Activated naive CD4-positive, alpha-beta T cell treated with anti-CD3 and anti-CD28 coated beads, Interleukin-2, amount 10 ng/mL, durations not matched to agents 7 days and 5 days (primary cell): ENCODE measurements at places on chromosomes 11 and 22.

DNA sequence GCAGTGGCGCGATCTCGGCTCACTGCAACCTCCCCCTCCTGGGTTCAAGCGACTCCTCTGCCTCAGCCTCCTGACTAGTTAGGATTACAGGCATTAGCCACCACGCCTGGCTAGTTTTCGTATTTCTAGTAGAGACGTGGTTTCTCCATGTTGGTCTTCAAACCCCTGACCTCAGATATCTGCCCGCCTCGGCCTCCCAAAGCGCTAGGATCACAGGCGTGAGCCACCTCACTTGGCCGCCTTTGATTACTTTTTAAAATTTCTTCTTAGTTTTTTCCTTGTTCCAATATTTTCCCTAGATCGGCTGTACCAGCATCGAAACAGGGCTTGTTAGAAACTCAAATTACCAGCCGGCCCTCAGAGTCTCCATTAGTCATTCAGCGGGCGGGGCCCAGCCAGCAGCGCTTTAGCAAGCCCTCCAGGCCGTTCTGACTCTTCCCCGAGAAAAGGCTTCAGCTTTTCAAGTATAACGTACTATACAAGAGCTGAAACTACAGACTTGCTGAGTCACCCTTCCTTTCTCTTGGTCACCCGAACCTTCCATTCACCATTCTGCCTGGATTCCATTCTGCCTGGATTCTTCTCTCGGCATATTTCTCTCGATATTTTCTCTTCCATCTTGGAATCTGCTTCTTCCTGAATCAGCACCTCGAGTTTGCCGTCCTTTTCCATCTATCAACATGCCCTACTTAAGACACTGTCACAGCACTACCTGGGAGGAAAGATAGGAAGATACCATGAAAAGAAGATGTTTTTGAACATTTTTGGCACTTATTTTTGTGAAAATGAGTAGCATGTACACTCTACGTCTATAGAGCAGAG is 6.7 kb upstream of the CAPRIN1 start:
- DNase-seq, result no peak

DNA sequence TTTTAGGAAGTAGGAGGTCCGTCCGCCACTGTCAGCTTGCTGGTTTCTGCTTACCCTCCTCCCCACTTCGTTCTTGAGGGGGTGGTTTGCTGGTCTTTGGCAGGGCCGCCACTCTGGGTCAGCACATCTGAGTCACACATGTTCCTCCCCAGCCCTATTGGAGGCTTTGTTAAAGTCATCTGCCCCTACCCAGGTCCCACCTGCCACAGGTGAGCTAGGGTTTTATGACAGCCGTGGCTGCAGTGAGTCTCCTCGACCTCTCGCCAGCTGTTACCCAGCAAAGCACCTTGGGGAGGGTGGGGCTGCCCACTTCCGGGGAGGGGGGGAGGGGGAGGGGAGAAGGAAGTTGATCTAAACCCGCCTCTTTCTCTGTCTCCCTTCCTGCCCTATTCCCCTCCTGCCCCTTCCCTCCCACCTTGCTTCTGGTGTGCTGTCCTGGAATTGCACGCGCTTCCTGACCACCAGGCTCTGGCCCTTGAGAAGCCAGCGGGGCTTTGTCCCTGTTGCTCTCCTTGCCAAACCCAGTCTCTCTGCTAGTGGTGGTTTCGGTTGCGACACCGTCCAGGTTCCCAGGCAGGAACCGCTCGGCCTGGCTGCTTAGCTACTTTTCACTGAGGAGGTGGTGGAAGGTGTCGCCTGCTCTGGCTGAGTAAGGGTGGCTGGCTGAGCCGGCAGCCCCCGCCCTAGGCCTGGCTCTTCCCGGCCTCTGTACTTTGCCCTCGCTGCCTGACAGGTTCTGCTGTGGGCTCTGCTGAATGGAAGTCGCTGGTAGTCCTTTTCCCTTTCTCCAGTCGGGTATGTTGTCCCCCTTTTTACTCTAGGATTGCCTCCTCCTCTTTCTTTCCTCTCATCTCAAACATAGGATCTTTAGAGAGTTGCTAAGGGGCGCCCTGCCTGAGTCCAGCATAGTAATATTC is 28.5 kb downstream of the RCOR2 start:
- DNase-seq, result peak; percentile 84

GRCh38 chr22:25754527-25755202 is 12.7 kb downstream of the MYO18B start:
- no peak for DNase-seq

- DNase-seq, result no peak
Measured at GRCh38 chr22:29801796-29802195, 34.6 kb downstream of the UQCR10 start.

DNA sequence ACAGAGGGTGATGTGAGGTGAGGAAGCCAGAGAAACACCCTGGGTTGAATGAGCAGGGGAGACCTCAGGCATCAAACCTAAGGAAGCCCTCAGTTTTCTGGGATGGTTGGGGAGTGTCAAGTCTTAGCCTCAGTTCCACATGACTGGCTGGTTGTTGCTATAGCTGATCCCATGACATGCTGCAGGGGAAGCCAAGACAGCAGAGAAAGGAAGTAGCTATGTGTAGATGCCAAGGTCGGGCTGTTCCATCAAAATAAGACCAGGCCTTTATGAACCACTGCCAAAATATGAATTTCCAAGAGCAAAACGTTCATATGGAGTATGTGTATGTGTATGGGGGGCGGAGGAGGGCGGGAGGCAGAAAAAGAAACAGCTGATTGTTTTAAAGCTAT is 11.6 kb downstream of the CD59 start:
- no peak for DNase-seq

DNA sequence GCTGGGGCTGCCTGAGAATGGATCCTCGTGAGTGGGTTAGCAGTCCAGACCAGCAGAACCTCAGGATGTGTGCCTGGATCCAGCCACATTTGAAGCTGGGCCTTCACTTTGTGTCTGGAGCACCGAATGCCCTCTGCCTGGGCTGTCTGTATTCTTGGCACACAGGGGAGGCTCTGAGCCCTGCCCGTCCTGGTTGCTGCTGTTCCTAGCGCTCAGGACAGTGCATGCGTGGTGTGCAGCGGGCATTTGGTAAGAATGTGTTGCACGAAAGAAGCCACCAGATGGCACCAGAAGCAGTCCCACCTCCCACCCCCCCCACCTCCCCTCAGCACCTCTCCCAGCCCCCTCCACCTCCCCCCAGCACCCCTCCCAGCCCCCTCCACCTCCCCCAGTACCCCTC is 4.1 kb upstream of the MAPK11 start:
- peak; percentile 64 for DNase-seq

GRCh38 chr22:21447694-21448402 is 19.3 kb upstream of the TMEM191C start:
- DNase-seq, result no peak

GRCh38 chr11:71286701-71287643 is 34.6 kb upstream of the SHANK2 start:
- DNase-seq, result peak; percentile 5
